ENCODE measurements at places on chromosomes 4 and X.
A peak's percentile ranks its signal among the peaks of the same experiment; 100 is the strongest.

DNA sequence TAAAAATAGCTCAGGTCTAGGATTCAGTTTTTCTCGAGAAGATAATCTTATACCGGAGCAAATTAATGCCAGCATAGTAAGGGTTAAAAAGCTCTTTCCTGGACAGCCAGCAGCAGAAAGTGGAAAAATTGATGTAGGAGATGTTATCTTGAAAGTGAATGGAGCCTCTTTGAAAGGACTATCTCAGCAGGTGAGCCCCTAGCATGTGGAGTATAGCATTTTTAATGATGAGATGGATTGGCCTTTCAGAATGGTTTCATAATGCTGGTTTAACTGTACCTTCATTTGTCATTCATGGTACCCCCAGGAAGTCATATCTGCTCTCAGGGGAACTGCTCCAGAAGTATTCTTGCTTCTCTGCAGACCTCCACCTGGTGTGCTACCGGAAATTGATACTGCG is 79.4 kb downstream of the SLC10A6 start:
- no peak for DNase-seq

DNA sequence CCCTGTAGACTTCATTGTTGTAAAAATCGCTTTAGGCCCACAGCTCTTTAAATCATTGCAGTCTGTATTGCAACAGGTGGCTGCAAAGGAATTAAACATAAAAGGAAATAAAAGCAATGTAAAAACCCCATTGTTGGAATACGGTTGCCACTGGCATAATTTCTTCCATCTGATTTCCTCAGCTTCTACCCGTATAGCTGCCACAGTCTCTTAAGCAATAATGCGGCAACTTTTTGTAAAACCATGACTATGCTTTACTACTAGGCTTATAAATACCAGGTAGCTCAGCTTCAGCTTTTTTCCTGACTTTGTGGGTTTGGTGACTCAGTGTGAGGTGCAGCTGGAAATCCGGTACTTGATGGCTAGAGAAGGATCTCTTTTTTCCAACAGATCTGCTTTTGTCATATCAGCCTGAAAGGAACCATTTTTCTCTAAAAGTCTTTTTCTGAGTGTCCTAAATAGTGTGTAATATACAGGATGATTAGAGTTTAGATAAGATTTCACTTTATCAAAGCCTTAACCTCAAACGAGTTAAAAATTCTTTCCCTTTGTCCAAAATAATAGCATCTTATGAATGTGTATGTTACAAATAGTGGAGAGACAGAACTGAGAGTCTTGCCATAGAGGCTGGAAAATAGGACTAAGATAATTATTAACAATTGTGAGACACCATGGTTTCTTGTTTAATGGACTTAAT is 268.0 kb downstream of the ADGRL3 start:
- DNase-seq: no peak

GRCh38 chrX:39452401-39452800 is 645.4 kb downstream of the BCOR start:
- peak; percentile 68 for DNase-seq

DNA sequence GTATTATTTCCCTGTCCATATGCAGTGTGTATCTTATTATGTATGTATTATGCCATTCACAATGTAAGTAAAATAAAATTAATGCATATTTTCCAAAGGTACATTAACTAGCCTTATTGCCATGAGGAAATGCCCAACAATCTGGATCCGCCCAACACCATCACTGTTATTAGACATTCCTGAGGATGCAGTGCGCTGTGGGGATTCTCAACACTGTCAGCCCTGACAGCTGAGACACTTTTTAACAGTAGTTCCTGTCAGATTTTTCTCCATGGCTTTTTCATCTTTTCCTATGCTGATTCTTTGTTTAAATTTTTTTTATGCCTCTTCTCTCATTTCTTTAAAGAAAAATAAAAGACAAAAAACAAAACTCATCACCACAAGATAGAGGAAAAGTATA is 1632.9 kb upstream of the PABPC4L start:
- no peak for DNase-seq

- DNase-seq: no peak
Observed at GRCh38 chr4:661881-662761, 12.0 kb downstream of the ATP5ME start.

- peak; percentile 32 for DNase-seq
Observed at GRCh38 chrX:120358737-120359456, 3.0 kb upstream of the ATP1B4 start.

DNA sequence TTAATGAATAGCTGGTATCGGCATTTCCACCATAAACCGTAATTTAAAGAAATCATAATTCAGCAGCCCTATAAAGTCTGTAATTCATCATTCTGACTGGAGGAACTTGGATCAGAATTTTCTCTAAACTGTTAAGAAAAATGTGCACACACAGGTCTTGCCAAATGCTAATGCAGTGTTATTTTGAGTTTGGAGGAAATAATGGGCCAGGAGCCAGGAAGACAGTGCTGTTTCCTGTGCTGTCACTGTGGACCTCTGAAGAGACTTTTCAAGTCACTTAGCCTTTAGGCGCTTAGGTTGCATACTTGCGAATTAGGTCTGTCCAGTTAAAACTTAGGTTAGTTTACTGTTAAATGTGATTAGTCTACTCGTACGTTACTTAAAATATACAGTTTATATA is 137.5 kb upstream of the ANXA3 start:
- no peak for DNase-seq

DNA sequence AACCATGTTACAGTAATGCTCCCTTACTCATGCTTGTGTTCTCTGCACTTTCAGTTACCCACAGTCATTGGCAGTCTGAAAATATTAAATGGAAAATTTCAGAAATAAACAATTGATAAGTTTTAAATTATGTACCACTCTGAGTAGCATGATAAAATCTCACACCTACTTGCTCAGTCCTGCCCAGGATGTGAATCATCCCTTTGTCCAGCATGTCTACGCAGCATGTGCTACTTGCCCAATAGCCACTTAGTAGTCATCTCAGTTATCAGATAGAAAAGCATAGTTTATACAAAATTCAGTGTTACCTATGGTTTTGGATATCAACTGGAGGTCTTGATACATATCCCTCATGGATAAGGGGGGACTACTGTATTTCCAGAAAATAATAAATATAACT is 577.1 kb downstream of the GALNTL6 start:
- DNase-seq: no peak

GRCh38 chr4:67332627-67333026 is 212.7 kb downstream of the CENPC start:
- DNase-seq: peak; percentile 14

- no peak for DNase-seq
Observed at GRCh38 chr4:92091335-92091734, 212.4 kb upstream of the GRID2 start.

- DNase-seq: no peak
Observed at GRCh38 chrX:20118065-20118824, 1.5 kb upstream of the MAP7D2 start.

DNA sequence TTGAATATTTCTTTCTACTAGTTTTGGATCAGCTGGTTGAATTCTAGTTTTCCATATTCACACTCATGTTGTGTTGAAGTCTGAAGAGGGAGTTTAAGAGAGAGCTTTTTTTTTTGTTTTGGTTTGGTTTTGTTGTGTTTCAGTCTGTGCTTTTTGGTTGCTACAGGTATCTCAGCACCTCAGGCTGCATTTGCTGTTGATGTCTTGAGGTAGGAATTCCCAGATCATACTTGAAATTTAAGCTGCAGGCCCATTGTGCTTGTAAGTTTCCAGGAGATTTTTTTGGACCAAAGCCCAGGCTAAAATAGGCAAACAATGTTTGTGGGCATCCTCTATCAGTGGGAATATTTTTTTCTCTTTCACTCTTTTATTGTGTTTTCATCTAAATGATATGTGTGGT is 190.2 kb upstream of the AGA start:
- DNase-seq: no peak

GRCh38 chr4:6509587-6509986 is 37.2 kb upstream of the PPP2R2C start:
- DNase-seq: no peak

GRCh38 chr4:95181243-95181995 is 367.4 kb downstream of the UNC5C start:
- DNase-seq: no peak

- no peak for DNase-seq
Observed at GRCh38 chrX:154452823-154453222, 5.3 kb upstream of the PLXNA3 start.

DNA sequence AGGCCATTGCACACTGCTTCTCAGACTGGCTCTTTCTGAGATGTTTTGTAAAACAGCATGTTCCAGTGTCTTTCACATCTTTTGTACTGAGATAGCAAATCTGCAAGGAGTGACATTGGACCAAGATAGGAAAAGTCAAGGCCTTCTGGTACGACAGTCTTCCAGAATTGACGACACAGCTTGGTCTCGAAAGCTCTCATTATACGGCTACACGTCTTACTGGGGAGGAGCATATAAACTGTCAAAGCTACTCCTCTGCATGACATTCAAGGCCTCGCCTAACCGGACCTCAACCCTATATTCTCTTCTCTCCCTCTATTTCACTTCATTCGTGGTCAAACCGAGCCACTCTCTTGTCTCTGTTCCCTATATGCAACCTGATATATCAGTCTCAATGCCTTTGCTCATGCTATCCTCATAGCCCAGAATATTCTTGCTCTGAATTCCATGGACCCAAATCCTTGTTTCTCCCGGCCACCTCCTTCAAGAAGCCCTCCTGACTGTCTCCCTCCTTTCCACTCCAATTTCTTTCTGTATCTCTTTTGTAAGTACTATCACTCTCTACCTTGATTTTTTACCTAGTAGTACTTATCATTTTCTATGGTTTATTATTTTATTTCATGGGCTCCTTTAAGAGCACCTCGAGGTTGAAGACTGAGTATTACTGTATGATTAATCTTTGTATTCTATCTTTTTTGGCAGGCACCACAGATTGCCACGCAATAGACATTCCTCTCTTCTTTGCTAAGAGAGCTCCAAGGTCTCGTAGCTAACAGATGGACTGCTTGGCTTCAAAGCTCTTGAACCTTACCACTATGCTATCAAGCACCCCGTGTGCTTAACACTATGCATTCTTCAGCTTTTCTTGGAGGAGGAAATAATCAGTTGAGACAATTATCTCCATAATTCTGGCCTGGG is 35.1 kb downstream of the RBM47 start:
- no peak for DNase-seq

DNA sequence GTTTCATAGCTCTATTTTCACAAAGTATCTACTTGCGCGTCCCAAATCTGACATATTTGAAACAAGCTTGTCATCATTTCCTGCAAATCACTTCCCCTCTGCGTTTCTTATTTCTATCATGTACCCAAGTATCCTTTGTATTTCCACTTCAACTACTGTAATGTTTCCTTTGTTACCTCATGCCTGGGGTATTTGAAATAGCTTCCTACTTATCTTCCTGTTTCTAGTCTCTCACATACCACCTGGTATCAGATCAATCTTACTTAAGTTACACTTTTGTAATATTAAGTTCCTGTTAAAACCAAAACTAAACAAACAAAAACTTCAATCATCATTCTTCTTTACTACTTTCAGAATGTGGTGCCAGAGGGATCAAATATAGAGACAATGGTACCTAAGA is 93.6 kb upstream of the SMAD1 start:
- no peak for DNase-seq

DNA sequence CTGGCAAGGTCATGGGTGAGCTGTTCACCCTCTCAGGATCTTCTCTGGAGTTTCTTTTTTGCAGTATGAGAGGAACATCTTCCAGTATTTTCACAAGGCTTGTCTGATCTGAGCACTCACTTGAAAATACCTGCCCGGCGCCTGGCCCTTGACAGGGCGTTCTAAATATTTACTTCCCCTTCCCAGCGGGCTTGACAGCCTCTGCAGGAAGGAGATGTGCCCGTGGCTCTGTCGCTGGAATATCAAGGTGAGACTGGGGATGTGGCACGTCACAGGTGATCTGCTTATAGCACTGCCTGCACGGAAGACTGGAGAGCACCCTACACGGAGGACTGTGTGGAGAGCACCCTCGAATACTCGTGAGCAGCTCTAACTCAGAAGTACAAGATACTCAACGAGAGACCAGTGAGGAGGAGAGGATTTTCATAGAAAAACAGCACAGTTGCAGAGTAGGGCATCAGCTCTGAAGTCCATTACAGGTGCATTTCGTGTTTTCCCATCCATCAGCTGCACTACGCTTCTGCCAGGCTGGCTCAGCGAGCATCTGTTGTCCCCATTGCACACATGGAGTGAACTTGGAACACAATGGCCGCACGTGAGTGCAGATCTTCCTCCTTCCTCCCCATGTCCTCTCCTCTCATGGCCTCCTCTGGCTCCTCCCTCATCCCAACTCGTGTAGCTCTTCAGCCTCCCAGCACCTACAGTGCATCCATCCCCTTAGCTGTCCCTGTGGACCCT is 32.1 kb downstream of the ZBTB49 start:
- no peak for DNase-seq

DNA sequence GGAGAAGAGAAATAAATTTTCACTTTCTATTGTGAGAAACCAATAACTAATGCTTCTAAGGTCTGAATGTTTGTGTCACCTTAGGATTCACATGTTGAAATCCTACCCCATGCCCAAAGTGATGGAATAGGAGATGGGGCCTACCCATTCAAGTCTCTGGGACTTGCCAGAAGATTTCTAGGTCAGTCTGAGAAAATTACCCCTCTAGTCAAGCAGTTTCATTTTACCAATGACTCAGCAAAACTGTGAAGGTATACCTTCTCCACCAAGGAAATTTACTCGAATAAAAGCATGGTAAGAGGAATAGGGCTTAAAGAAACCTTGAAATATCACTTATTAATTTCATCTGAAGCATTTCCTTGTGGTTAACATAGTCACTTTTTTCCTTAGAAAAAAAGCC is 23.5 kb upstream of the PAPSS1 start:
- no peak for DNase-seq

DNA sequence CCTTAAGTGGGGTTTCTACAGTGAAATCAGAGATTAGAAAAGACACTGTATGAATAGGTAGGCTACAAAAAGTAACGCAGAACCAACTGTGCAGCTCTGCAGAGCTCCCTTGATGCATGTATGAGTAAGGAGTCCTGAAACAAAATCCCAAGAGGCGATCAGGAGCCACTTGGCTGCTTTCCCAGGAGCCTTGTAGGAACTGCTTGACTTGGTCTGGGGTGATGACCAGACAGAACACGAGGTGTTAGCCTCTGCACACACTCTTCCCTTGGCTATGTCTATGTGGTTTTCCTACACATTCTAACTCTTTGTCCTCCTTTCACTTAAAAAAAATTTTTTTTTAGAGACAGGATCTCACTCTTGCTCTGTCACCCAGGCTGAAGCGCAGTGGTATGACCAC is 22.8 kb upstream of the AP1S2 start:
- DNase-seq: no peak

GRCh38 chr4:151455212-151455611 is 46.2 kb downstream of the FHIP1A start:
- DNase-seq: no peak

GRCh38 chr4:54315561-54316538 is 86.8 kb downstream of the PDGFRA start:
- peak; percentile 63 for DNase-seq

- no peak for DNase-seq
Observed at GRCh38 chr4:31408121-31408520, 688.0 kb downstream of the PCDH7 start.

GRCh38 chr4:173547889-173548288 is 17.9 kb upstream of the HAND2 start:
- no peak for DNase-seq

Measured in inflammatory macrophage (primary cell).